ENCODE measurements at places on chromosomes 16 and 17.
A peak's percentile ranks its signal among the peaks of the same experiment; 100 is the strongest.

GRCh38 chr17:49510059-49510719 is 15.1 kb downstream of the NGFR start:
- DNase-seq, result no peak

DNA sequence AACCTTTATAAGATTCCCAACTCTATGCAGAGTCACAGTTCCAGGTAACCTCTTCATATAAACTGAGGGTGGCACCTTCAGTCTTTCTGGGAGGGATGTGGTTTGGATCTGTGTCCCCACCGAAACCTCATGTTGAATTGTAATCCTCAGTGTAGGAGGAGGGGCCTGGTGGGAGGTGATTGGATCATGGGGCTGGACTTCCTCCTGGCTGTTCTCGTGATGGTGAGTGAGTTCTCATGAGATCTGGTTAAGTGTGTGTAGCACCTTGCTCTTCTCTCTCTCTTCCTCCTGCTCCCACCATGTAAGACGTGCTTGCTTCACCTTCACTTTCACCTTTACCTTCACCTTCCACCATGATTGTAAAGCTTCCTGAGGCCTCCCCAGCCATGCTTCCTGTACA is 30.5 kb downstream of the HS3ST2 start:
- DNase-seq, result no peak

DNA sequence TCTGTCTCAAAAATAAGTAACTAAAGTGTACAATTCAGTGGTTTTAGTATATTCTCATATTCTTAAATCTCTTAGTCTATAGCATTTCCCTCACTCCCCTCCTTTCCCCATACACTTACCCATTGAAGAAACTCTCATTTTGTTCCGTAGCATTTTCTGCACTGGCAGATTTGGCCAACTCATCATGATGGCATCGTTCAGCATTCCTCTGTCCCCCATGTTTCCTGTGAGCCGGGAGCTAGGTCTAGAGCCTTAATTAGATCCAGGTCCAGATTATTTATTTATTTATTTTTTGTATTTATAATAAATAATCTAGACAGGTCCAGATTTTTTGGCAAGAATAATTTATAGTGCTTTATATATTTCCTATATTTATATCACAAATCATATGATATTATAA is 31.0 kb downstream of the HEATR3 start:
- no peak for DNase-seq

- DNase-seq, result peak; percentile 71
Observed at GRCh38 chr16:61182391-61182790, 853.8 kb downstream of the CDH8 start.

- no peak for DNase-seq
Observed at GRCh38 chr17:43399839-43400328, 1.1 kb downstream of the ARL4D start.

DNA sequence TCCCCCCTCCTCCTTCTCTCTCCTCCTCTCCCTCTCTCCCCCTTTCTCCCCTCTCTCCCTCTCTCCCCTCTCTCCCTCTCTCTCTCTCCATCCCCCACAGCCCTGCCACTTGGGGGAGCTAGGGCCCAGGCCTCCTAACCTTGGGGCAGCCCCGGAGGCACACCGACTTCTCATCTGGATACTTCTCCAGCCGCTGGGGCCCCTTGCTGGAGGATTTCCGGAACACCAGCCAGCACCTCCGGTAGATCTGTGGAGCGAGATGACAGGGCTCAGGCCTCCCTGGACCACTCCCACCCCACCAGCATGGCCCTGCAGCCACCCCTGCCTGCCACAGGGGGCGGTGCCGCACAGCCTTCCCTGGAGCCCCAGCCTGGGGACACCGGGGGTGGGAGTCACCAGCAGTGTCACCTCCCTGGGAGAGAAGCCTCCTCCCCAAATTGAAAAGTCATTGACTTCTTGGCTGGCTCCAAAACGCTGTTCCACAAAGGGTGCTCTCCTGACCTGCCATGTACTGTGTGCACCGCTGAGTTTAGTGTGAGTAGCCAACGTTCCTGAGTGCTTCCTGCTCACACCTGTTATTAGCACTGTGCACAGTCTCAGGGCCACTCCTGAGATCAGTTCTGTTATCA is 10.5 kb downstream of the DOK4 start:
- DNase-seq, result peak; percentile 97

DNA sequence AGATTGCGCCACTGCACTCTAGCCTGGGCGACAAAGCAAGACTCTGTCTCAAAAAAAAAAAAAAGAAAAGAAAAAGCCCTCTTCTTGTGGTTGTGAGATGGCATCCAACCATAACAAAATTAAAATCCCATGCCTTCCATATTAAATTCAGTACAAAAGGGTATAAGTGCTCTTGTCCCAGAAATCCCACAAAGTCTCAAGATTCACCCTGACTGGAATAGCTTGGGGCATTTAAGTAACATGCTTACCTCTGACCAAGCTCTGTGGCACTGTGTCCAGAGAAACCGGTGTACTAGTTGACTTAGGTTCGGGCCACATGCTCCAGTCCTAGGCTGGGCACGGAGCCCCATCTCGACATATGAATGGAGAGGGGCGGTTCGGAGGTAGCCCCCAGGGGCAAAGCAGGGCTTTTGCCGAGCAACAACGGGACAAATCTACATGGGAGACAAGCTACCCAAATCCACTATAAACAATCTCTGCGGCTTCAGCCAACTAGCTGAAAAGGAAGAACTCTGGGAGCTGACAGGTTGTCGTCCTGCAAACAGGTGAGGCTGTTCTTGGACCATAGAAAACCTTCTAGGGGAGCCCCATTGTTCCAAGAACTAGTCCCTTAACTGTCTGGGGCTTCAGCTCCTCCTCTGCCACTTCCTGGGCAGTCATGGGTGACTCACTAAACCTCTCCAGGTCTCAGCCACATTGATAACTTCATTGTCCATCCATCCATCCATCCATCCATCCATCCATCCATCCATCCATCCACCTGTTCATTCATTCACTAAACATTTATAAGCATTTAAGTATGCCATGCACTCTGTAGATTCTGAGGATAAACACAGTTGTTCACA is 10.3 kb upstream of the IL4R start:
- no peak for DNase-seq

- DNase-seq, result no peak
Observed at GRCh38 chr16:1786242-1787055, 3.7 kb downstream of the NUBP2 start.

- no peak for DNase-seq
Observed at GRCh38 chr17:39920218-39921210, 2.1 kb upstream of the GSDMB start.
